ENCODE measurements at places on chromosomes 6 and 20. TPM values are rescaled to one million over a fixed set of nuclear protein-coding genes. Genes with fewer than 3 reads are reported as not detected.
A peak's percentile ranks its signal among the peaks of the same experiment; 100 is the strongest.

DNA sequence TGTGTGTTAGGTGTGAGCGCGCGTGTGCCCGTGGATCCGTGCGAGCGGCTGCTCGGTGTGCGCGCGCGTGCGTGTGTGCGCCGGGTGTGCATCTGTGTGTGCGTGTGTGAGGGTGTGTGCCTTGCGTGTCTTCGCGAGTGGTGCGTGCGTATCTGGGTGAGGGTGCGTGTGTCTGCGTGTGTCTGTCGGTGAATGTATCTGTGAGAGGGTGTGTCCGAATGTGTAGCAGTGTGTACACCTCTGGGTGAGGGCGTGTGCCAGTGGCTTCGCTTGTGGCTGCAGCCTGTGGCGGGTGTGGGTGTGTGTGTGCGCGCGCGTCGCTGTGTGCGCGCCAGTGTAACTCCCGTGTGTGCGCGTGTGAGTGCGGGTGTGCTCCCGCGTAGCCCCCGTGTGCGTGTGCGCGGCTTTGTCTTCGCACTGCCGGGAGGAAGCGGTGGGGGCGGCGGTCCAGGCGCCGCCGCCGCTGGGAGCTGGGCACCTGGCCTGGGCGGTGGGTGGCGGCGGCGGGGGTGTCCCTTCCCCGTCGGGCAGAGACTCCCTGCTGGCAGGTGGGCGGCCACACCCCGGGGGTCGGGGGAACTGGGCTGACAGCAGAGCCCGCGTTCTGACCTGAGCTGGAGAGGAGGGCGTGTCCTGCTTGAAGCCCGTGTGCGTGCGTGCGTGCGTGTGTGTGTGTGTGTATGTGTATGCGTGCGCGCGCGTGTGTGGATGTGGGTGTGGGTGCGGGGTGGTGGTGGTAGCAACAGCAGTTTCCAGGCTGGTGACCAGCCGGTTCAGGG is 61.3 kb upstream of the EPB41L1 start:
- peak; percentile 51 for DNase-seq

The NRSN1 gene
- not detected for total RNA-seq

DNA sequence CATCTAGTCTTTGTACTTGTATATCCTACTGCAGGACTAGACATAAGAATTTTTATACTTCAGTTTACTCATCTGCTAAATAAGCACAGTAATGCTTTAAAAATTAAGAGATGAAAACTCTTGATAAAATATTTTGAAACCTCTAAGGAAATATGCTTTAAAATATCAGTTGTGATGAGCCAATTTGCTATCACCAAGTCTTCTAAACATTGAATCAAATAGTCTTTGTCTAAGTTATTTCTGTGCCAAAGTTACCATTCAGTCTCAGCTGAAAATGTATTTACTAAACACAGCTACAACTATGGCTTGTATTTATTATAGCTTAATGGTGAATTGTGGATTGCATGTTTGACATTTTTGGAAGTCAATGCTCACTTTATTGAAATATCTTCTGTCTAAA is 46.2 kb upstream of the RFPL4B start:
- DNase-seq: no peak

The NINL gene
- 2.1 TPM for total RNA-seq

DNA sequence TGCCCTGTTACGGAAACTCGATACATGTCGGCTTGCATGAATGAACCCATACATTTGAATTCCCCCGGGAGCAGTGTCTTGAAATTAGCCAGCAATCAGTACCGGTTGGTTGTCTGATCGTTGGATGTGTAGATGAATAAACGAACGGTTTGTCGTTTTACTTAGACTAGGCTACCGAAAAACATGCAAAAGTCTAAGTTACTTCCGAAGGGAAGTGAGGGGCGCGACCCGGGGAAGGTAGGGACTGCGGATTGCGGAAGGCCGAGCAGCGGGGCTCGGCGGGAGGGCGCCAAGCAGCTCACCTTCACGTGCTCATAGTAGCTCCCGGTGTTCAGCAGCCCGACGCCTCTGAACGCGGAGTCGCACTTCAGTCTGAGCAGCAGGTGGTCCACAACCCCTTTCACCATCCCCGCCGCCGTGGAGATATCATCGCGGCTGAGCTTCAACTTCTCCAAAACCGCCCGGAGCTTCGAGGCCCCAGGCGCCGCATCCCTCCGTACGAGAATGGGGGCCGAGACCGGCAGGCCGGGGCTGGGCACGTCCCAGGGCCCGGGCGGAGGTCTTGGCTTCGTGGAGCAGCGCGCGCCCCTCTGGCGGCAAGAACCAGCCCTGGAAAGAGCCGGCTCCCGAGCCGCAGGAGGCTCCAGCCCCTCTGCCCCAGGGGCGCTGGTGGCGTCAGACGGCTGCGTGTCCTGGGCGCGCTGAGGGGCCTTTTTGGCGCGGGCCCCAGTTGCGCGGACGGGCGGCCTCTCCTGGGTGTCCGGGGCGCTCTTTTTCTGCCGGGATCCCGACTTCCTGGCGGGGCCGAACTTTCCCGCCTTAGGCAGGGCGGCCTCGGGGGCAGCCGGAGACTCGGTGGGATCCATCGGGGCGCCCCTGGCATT is 632 bp downstream of the CGAS start:
- peak; percentile 68 for DNase-seq

GRCh38 chr6:3825851-3826581 is 23.2 kb upstream of the FAM50B start:
- DNase-seq: no peak

DNA sequence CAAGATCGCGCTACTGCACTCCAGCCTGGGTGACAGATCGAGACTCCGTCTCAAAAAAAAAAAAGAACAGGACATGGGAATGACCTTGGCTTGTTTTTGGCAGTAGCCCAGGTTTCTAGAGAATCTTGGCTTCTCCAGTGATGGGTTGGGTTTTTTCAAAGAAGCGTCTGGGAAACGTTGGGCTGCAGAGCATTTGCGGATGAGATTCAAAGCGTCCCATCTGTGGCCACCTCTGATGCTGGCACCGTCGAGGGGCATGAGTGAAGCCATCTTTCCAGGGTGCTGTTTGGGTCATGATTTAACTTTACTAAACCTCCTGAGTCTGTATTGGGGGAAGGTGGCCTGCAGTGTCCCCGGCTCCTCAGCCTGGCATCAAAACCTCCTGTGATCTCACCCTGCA is 43.2 kb upstream of the SRF start:
- DNase-seq: no peak

DNA sequence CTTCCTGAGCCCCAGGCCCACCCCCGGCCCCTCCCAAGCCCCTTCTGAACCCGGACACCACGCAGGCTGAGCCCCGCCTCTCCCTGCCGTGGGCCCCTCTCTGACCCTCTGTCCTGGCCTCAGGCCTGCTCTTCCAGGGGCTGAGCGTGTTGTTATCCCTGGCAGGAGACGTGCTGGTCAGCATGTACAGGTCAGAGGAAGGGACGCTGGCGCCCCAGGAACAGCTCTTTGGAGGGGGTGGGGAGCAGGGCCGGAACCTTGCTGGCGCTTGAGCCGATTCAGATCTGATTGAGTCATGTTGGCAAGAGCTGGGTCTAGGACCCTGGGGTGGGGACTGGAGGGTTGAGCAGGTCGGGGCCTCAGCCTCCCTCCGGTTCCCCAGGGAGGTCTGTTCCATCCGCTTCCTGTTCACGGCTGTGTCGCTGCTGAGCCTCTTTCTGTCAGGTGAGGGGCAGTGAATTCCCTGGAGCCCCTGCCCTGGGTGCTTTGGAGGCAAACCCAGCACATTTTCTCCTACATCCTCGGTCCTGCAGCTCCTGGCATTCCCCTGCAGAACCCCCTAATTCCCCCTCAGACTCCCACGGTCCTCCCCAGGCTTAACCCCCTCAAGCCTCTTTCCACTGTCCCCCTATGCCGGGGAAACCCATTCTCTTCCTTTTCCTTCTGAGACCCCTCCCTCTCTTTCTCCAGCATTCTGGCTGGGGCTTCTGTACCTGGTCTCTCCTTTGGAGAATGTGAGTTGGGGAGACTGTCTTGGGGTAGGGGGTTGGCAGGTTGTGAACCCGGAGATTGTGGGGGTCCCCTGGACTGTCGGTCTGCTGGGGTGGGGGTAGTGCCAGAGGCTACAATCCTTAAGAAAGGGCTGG is 2.0 kb downstream of the SPAG4 start:
- DNase-seq: peak; percentile 71

The TCP11 gene
- total RNA-seq: not detected

DNA sequence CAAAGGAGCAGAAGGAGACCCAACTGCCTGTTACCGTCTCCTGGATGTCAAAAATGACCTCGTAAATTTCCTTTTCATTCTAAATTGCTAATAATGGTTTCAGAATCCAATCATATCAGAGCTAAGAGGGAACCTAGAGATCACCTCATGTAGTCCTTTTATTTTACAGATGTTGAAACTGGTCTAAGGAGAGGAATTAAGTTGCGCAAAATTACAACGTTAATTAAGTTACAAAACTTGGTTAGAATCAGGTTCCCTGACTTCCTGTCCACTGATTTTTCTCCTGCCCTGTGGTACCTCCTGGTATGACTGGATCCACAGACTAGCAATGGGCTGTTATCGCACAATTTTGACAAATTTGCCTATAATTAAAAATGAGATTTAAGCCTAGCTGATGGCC is 9.0 kb upstream of the STK38 start:
- DNase-seq: no peak

GRCh38 chr6:11251553-11252360 is 19.3 kb upstream of the NEDD9 start:
- DNase-seq: no peak

GRCh38 chr20:38623061-38623460 is 21.5 kb downstream of the ARHGAP40 start:
- DNase-seq: no peak

- DNase-seq: peak; percentile 18
These were observed 109.6 kb upstream of the RPS6KA2 start for GRCh38 chr6:166736634-166737033.

The NR2E1 gene
- not detected for total RNA-seq

DNA sequence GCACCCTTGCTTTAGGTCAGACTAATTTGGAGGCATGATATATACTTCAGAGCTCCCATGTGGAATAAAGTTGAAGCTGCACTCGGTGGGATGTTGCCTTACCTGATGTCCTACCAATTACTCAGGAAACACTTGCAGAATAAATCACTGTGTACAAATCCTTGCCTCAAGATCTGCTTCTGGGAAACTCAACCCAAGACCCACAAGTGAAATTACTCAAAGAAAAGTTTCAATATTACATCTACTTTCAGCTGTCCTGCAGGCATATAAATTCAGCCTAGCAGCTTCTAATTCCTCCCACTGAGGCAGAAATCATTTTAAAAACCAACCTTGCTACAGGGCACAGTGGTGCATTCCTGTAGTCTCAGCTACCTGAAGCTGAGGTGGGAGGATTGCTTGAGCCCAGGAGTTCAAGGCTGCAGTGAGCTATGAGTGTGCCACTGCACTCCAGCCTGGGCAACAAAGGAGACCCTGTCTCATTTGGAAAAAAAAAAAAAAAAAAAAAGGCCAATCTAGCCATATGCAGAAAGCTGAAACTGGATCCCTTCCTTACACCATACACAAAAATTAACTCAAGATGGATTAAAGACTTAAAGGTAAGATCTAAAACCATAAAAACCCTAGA is 20.7 kb upstream of the DCDC2 start:
- DNase-seq: no peak

DNA sequence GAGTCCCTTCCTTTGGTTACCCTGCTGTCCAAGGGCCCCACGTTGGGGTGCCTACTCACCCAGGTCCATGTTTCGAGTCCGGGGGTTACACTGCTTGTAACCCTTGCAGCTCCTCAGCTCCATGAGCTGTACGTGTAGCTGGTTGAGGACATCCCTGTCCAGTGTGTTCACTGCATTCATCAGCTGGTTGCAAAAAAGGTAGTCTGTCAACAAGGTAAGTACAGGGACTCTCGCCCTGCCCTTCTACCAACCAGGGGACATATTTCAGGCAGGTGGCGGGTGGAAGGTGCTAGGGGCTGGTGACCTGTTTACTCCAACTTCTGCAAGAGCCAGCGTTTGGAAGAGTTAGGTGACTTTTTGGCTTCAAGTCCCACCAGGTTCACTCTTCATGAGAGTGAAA is 123.6 kb downstream of the SULF2 start:
- DNase-seq: peak; percentile 35

- DNase-seq: no peak
These were observed 224.7 kb upstream of the PLCB4 start for GRCh38 chr20:8844179-8844578.

- DNase-seq: no peak
These were observed 101.1 kb upstream of the SCAF8 start for GRCh38 chr6:154632119-154632518.

DNA sequence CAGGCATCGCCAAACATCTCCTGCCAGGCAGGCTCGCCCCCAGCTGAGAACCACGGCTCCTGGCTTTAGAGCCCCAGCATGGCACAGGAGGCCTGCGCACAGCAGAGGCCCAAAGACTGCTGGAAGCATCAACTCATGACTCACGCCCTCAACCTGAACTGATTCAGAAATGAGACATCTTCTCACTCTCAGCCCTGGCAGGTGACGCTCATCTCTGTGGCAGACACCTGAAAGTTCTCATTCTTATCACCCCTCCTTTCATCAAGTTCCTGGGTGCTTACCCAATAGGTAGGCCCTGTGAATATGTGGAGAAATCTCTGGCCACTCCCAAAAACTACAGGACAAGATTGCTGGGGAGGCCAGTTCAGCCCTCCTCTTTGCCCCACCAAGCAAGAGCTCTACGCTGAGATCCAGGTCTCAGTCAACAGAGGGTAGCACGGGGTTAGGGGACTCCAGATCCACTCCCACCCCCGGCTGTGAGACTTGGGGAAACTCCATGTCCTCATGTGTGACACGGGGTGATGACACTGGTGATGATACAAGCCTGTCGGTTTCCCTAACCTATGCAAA is 11.3 kb downstream of the NFATC2 start:
- peak; percentile 85 for DNase-seq

DNA sequence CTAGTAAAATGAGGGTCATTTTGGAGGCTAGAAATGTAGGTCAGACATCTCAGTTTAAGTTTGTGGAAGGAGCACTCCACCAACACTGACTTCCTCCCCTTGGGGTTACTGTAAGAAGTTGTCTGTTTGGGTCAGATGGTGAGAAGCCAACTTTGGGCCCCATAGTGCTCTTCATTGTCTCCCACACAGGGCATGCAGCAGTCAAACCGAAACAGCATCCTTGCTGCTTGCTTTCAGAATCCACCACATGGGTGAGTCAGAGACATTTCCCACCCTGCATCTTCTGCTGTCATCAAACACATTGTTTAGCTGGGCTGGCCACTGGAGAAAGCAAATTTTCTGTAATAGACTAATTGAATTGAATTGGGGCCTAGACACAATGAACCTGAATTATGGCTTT is 16.8 kb downstream of the IL17F start:
- DNase-seq: peak; percentile 91

The C6orf15 gene
- total RNA-seq: not detected

The MCM3 gene
- total RNA-seq: 248 TPM

The TBX18 gene
- total RNA-seq: not detected

- no peak for DNase-seq
These were observed 116.5 kb upstream of the BMP2 start for GRCh38 chr20:6651016-6651415.

DNA sequence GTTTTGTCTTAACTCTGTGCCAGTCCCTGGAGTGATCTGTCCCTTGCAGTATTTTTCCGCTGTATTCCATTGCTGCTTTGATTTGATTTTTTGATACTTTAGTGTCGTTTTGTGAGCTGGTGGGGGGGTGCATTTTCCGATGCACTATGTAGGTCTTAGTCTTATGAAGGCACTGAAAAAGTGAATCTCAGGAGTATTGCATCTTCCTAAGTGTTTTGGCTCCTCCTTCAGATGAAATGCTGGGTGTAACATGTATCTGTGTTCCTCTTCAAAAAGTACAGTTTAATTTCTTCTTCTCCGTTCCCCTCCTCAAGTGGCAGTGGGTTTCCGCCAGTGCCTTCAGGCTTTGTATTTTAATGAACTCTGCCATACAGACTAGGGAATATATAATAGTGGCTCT is 580.7 kb upstream of the GJE1 start:
- DNase-seq: no peak

Data from activated CD8-positive, alpha-beta memory T cell treated with anti-CD3 and anti-CD28 coated beads, Interleukin-2, amount 10 ng/mL, durations not matched to agents 7 days and 5 days (primary cell).